ENCODE measurements at places on chromosomes 6 and 20.

- no peak for DNase-seq
Measured at GRCh38 chr6:163170294-163170883, 244.1 kb upstream of the QKI start.

GRCh38 chr6:89495961-89496535 is 63.1 kb downstream of the ANKRD6 start:
- no peak for DNase-seq

- DNase-seq, result no peak
Measured at GRCh38 chr6:104887350-104887749, 27.6 kb upstream of the HACE1 start.

DNA sequence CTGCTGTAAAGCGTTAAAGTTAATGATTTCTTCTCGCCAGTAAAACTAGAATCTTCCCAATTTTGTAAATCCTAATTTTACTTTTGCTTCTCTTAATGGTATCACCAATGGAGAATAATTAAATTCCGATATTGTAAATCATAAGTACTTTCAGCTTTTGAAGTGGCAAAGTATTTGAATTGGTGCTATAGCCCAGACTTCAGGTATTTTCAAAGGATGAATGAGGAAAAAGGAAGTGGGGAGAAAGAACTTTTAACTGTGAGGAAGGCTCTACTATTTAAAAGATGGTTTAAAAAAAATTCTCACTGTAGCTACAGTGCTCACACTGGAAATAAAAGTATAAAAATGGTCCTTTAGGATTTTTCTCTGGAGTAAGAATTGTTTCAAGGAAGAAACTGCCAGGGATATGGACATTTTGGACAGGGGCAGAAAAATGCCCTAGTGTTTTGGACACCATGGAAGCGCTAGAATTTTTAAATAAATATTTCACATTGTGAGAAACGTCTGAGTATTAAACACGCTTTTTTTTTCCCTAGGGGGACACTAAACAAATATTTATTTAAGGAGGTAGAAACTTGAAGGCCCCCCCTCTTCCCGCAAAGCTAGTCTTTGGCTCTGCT is 1.3 kb upstream of the TAB2 start:
- no peak for DNase-seq

GRCh38 chr20:34993941-34994508 is 38.4 kb downstream of the MYH7B start:
- DNase-seq, result no peak

DNA sequence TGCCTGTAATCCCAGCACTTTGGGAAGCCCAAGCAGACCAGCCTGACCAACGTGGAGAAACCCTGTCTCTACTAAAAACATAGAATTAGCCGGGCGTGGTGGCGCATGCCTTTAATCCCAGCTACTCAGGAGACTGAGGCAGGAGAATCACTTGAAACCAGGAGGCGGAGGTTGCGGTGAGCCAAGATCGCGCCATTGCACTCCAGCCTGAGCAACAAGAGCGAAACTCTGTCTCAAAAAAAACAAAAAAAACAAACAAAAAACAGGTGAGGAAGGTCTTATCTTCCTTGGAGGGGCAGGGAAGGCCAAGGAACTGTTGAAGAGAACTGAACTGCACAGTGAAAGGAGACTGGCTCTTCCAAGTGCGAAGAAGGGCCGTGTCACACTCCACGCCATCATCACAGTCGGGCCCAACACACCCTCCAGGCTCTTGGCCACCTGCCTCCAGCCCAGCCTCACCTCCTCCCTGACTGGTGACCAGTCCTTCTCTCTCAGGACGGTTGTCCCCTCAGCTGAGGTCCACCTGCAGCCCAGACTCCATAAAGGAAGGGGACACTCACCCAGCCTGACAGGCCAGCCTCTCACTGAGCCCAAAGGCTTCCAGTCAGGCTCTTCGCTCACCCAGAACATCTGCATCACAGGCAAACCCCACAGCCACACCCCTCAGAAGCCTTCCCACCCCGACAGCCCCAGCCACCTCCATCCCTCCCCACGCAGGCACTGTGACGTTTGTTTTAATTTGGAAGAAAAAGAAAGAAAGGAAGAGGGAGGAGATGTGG is 4.1 kb downstream of the ZC3H12D start:
- DNase-seq, result peak; percentile 65

- DNase-seq, result no peak
Measured at GRCh38 chr6:12246900-12247299, 43.3 kb upstream of the EDN1 start.

- no peak for DNase-seq
Measured at GRCh38 chr20:38170826-38171674, 6.0 kb upstream of the TGM2 start.

GRCh38 chr6:51844336-51844735 is 243.1 kb downstream of the PKHD1 start:
- DNase-seq, result no peak

DNA sequence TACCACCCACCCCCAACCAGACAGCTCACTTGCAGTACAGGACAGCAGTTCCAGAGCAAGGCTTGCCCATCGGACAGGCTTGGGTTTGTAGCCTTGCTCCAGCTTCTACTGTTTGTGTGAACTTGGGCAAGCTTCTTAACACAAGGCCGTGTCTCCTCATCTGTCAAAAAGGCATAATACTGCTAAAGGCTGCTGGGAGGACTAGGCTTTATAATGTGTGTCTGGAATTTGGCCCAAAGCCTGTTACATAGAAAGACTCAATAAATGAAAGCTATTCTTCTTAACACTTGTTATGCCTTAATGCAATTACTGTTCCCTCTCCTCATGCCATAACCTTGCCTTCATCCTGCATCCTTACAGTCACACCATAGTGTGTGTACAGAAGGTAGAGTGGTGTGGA is 43.4 kb downstream of the LYRM4 start:
- no peak for DNase-seq

DNA sequence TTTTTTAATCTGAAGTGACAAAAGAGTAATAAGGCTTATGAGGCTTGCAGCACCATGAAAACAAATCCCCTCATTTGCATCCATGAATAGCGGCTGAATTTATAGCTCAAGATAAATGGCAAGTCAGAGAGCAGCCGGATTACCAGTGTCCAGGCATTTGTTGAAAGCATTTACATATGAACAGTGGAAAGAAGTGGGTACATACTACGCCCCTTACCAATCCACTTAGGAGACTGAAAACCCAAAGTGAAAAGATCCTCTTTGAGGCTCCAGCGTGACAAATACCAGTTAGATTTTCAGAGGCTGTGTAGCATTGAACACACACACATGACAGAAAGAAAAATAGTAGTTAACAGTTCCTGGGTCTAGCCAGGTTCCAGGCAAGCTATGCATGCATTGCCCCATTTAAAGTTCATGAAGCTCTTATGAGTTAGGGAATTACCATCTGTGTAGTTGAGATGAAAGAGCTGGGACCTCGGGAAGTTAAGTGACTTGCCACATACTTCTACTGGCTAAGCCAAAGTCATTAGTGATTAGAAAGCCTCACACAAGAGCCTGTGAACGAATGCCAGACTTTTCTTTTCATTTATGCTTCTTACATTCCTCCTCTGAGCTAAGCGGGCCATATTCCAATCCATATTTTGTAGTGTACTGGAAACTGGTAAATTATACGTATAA is 28.3 kb upstream of the NHSL1 start:
- DNase-seq, result no peak

- DNase-seq, result no peak
Measured at GRCh38 chr6:102501615-102502014, 1108.1 kb downstream of the GRIK2 start.

GRCh38 chr6:37783856-37784584 is 35.5 kb upstream of the ZFAND3 start:
- peak; percentile 29 for DNase-seq

- no peak for DNase-seq
Measured at GRCh38 chr20:50578778-50579165, 68.6 kb downstream of the PTPN1 start.

- DNase-seq, result no peak
Measured at GRCh38 chr6:3847521-3847920, 1.7 kb upstream of the FAM50B start.

- no peak for DNase-seq
Measured at GRCh38 chr20:49380337-49380780, 102.1 kb downstream of the KCNB1 start.

GRCh38 chr6:31042806-31043205 is 32.5 kb downstream of the MUC22 start:
- no peak for DNase-seq

Data from activated T-cell treated with anti-CD3 and anti-CD28 coated beads, Interleukin-2, amount 50 U/mL, for 1 hour (primary cell).